Stimulated activated CD4-positive, alpha-beta T cell treated with anti-CD3 and anti-CD28 coated beads, Interleukin-12 subunit alpha, Interleukin-12 subunit beta, amount 100 ng/mL, for 48 hours (primary cell): ENCODE measurements at places on chromosomes 3 and 15.

- DNase-seq: no peak
Measured at GRCh38 chr3:128455786-128456748, 10.6 kb downstream of the DNAJB8 start.

GRCh38 chr3:43523454-43524053 is 98.3 kb downstream of the ANO10 start:
- no peak for DNase-seq

- no peak for DNase-seq
Measured at GRCh38 chr15:51750792-51751696, at the start of gene TMOD2. TMOD2 (plus strand) TSS chr15:51751597; CDS start chr15:51766442, 14,845 bp downstream.

DNA sequence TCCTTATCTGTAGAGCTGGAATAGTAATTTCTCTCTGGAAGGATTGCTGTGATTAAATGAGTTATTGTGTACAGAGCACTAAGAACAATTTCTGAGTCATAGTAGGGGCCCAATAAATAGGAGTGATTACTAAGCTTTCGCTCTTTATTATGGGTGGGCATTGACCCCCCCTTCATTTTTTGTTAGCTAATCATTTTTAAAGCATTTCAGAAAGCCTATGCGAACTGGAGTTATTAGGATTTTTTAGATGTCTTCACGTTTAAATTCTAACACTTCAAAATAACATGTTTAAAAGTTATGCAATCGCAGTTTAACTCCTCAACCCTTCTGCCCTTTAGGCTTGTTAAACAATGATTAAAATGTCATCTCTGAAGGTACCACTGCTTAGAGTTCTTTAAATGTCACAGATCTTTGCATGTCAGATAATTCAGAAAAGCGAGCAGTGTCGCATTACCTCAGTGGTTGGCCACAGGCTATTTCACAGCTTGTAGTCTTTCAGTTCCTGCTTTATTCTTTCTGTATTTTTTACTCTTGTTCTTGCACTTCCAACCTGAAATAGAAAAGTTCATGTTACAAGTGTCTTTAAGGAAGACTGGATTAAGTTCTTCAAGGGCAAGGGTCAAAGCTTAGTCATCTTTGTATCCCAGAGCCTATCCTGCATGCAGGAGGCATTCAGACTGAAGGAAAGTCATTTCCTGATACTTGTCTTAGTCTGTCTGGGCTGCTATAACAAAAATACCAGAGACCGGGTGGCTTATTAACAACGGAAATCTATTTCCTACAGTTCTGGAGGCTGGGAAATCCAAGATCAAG is 102.9 kb downstream of the FNDC3B start:
- no peak for DNase-seq

GRCh38 chr3:29441422-29441821 is 160.6 kb downstream of the RBMS3 start:
- no peak for DNase-seq

- no peak for DNase-seq
Measured at GRCh38 chr3:7576071-7576470, 715.2 kb downstream of the GRM7 start.

- DNase-seq: no peak
Measured at GRCh38 chr15:88498996-88499395, 31.5 kb downstream of the MRPS11 start.
